ENCODE measurements at places on chromosomes 5 and 9.

DNA sequence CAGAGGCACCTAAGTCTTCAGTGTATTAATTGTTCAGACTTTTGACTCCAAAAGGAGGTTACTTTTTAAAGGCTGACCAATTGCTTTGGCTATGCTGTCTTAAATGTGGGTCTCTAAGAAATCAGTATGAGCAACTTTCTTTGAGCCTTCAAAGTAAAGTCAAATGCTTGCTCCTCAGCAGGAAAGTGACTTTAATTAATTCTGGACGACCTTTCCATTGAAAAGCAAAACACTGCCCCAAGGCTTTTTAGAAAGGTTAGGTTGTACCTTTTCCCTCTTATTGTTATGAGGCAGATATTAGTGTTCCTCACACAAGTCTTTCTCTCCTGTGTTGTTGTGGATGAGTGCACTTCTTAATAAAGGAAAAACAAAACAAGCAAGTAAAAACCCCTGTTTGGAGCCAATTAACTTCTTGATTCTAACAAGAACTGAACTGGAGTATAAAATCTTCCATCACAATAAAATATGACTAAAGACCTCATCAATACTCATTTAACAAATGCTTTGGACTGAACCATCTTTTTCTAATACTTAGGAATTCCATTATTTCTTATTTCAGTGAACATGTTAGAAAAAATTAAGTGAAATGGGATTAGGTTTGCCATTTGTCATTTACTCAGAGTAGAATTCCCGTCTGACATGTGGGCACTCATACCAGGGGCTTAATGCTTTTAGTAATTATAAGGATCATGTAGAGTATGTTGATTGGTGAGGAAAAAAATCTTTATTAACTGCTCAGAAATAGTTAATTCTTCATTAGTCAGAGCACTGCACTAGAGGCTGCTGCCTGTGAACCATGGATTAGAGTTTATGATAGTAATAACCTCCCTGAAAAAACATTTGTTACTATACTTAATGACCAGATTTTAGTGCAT lies 159.1 kb upstream of the ZNF608 start:
- DNase-seq: no peak

DNA sequence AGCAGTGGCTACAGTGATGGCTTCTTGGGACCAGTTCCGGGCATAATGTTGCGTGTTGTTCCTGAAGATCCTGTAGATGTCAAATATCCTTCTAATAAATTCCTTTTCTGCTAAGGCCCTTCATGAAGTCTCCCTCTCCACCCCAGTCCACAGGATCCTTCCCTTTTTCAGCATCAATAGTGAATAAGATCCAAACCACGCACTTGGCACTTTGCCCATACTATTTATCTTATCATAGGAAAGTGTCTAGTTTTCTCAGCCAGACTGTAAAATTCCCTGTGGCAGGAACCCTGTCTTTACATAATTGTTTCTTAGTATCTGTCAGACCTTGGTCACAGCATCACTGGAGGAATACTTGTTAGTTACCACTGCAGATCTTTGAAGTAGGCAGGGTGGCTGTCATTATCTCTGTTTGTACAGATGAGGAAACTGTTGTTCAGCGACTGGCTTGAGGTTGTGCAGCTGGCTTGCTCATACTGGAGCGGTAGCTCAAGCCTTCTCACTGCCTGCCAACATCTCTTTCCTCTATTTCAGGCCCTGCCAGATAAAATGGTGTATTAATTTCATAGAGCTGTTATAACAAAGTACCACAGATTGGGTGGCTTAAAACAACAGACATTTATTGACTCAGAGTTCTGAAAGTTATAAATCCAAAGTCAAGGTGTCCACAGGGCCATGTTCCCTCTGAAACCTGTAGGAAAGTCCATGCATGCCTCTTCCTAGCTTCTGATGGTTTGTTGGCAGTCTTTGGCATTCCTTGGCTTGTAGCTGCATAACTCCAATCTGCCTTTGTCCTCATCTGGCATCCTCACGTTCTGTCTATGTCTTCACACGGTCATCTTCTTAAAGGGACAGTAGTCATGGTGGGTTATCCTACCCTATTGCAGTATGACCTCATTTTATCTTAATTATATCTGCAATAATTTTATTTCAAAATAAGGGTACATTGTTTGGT lies 33.5 kb upstream of the APC start:
- no peak for DNase-seq

- DNase-seq: no peak
Measured at GRCh38 chr5:171945066-171945465, 61.4 kb downstream of the FBXW11 start.

DNA sequence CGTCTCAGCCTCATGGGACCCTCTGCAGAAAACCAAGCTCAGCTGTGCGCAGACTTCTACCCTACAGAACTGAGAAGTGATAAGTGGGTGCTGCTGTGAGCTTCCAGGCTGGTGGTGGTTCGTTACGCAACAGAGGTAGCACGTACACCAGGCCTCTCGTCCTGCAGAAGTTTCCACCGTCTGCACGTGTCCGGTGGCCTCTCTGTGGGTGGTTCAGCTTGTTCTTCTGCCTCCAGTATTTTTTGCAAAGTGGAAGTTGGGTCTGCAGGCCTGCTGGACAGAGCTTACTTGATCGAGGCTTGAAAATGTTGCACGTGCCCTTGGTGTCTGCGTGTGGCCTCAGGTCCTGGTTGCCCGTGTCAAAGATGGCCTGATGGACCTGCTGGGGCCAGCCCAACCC lies 27.5 kb downstream of the KCNT1 start:
- peak; percentile 25 for DNase-seq

DNA sequence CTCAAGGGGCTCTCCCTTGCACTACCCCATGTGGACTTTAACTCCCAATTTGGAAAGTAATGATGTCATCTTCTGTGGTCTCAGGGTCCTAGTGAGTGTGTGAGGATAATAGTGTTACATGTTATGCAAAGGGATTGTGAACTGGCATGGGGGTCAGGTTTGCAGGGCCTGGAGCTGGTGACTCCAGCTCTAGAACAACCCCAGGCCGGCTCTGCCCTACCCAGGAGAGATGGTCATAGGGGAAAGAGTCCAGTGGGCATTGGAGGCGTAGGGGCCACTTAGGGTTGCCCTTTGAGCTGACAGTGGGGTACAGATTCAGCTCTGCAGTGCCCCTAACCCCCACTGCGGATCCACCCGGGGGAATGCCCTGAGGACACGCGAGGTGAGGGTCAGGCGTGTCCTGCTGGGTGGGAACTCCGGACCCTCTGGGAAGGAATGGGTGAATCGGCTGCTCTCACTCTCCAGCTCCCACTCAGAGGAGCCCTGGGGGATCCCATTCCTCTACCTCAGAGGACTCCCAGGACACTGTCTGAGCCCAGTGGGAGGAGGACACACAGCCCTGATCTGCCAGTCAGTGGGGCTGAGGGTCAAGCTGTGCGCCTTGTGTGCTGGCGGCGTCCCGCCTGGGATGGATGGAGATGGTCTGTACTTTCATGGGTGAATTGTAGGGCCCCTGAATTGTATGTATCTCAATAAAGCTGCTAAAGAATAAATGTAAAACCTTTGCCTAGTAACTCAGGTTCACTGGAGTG lies 2.5 kb upstream of the NKD2 start:
- DNase-seq: no peak

- no peak for DNase-seq
Measured at GRCh38 chr5:132322266-132322665, 28.1 kb downstream of the SLC22A4 start.

DNA sequence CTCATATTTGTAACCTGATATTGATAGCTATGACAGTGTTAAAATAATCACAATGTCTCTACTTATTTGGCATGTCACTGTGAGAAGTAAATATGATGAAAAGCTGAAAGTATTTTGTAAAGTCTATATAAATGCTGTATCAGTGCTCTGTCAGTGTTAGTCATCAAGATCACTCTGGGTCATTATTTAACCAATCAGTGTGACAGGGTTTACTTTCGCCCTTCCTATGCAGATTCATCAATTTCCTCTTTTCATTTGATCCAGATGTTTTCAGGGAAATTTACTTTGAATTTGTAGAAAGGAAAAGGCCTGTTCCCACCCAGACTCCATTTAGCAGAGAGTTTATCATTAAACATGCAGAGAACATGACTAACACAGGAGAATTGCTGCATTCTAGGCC lies 9.9 kb upstream of the PCSK5 start:
- no peak for DNase-seq

- no peak for DNase-seq
Measured at GRCh38 chr5:150517272-150518152, 9.6 kb downstream of the NDST1 start.

DNA sequence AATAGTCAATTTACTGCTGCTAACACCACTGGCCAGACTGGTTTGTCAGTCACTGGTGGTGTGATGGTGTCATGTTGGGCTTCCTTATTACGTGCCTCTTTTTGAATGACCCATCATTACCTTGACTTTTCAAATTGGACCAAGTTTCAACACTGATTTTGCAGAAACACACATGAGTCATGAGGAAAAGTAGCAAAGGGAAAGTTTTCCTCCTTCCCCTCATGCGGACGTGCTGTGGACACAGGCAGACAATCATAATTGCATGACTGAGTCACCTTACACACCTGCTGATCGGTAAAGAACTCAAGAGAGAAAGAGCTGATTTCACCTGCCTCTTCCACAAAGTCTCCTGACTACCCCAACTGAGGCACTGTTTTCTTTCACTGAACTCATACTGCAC lies 324.5 kb downstream of the ARRDC3 start:
- DNase-seq: no peak

DNA sequence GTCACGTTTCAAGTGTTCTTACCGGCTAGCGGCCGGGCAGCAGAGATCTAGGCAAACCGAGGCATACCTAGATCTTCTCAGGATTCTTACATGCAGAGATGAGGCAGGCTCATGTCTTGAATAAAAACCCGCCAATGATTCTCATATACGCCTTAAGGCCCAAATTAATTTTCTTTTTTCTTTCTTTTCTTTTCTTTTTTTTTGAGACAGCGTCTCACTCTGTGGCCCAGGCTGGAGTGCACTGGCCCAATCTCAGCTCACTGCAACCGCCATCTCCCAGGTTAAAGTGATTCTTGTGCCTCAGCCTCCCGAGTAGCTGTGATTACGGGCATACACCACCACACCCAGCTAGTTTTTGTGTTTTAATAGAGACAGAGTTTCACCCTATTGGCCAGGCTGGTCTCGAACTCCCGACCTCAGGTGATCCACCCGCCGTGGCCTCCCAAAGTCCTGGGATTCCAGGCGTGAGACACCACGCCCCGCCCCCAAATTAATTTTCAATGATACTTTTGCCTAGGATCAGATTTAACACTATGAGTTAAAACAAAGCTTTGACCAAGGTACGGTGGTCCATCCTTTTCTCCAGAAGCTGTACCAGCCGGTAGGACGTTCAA lies 1.5 kb downstream of the C9orf40 start:
- no peak for DNase-seq

DNA sequence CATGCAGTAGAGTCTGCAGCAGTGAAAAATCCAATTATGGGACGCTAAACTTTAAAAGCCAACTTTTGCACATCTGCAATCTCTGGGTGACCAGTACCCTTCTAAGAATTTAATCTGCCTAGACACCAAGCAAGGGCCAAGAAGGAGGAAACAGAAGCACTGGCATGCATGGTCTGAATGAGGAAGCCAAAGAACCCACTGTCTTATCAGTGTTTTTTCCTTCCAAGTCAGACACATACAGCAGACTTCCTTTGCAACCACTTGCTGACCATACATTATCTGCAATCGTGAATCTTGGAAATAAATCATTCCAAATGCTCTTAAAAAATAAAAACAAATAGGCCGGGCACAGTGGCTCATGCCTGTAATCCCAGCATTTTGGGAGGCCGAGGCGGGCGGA lies 65.9 kb downstream of the DEPDC1B start:
- DNase-seq: no peak

DNA sequence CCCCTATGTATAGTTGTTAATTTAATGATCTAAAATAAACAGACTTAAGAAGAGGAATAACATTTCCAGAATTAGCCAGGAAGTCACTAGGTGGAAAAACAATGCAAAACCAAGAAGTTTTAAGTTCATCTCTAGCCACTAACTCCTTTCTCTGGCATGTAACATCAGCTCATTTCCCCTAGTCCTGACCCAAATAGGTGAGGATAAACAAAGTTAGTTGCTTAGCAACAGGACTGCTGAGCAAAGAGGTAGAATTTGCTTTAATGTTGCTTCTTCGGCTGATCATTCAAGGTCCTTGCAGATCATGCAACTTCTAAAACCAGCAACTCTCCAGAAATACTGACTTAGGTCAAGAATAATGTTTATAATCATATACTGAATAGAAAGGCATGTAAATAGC lies 675.8 kb downstream of the CETN3 start:
- DNase-seq: no peak

GRCh38 chr5:55230086-55230629 lies 3.0 kb upstream of the MCIDAS start:
- DNase-seq: no peak

- no peak for DNase-seq
Measured at GRCh38 chr5:105430516-105430915, 1867.9 kb upstream of the NUDT12 start.

DNA sequence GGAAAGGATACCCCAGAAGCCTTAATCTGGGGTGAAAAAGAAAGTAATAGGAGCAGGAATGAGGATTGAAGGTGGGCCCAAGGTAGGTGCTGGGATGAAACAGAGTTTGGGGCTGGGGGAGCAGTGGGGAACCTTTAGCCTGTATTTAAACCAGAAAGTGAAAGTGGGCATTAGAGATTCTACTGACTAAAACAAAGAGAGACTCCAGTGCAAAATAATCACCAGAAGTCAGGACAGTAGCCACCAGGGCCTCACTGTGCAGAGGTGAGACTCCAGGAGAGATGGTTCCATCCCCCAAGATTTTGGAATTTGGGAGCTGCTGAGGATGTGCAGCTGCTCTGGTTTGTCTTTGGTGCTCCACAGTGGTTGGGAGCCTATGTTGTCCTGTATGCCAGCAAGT lies 13.1 kb downstream of the DNAJB5 start:
- DNase-seq: no peak

DNA sequence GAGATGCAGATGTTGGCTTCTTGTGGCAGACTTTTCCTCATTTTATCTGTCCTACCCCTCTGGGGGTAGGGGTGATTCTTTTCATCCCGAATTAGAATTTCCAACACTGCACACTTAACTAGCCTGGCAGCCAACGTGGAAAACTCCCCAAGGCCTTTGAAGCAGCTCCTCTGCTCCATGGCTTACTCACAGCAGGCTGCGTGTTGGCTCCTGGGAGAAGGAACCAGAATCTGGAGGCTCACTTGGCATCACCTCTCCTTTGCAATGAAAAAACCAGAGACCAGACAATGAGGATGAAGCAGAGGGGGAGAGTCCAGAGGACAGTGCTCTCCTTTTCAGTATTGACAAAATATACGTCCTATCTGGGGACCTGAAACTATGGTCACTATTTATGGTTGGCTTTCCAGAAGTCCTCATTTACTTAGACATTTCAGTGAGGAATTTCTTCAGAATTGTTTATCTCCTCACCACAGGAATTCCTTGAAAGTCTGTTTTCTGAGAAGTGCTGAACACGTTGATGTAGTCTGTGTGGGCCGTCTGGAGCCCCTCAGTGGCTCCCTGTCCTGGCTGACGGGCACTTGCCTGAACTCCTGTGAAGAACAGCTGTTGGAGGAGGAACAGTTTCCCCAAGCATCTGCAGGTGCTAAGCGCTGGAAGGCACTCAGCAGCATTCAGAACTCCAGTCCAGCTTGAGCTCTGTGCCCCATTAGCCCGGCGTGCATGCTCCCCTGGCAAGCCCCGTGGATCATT lies 231.3 kb downstream of the RFK start:
- DNase-seq: no peak
